ENCODE measurements at places on chromosomes 2 and 18. TPM values are rescaled to one million over a fixed set of nuclear protein-coding genes. Genes with fewer than 3 reads are reported as not detected.

Gene ALPI
- not detected for total RNA-seq

Gene BOLL
- total RNA-seq, result not detected

Gene REG1B
- total RNA-seq, result not detected

Gene MYO7B
- total RNA-seq, result not detected

Gene CHRNG
- total RNA-seq, result not detected

- no peaks in the 10 kb centered on the region for H3K27me3 ChIP-seq
- H3K36me3 ChIP-seq, result no peaks in the 10 kb centered on the region
- no peak overlapping the region for H3K4me3 ChIP-seq
- DNase-seq, result no peak
- no peaks in the 10 kb centered on the region for H3K4me1 ChIP-seq
These were observed 53.9 kb downstream of the SPATS2L start for GRCh38 chr2:200360364-200360763.

GRCh38 chr2:147463881-147464520, 380.8 kb upstream of the ACVR2A start:
- H3K27me3 ChIP-seq, result no peaks in the 10 kb centered on the region
- peaks cover 34% of the 10 kb centered on the region for H3K4me1 ChIP-seq
- no peaks in the 10 kb centered on the region for H3K36me3 ChIP-seq
- H3K27ac ChIP-seq, result no peak overlapping the region
- no peak overlapping the region for H3K4me3 ChIP-seq
- no peak for DNase-seq

DNA sequence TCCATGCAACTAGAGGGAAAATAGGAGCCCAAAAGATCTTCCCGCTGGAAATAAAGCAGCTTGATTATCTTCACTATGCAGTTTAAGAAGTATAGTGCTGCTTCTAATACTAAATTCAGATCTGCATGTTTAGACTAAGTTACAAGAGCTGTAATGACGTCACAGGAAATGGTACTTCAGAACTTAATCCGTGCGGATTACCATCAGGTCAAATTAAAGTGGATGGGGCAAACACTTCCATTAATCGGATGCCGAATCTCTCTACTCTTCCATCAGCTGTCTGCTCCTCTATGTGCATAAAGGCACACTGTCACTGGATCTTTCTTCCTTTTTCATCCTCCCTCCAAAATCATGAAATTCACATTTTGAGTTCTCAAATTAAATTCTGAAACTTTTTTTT, 52.6 kb downstream of the TRAPPC12 start:
- H3K27ac ChIP-seq, result no peak overlapping the region
- H3K27me3 ChIP-seq, result no peaks in the 10 kb centered on the region
- peaks cover 7% of the 10 kb centered on the region for H3K4me1 ChIP-seq
- no peak overlapping the region for H3K4me3 ChIP-seq
- no peaks in the 10 kb centered on the region for H3K36me3 ChIP-seq
- DNase-seq, result peak; percentile 83

GRCh38 chr2:217387776-217388387, 528.0 kb upstream of the TNP1 start:
- no peak overlapping the region for H3K27ac ChIP-seq
- no peaks in the 10 kb centered on the region for H3K36me3 ChIP-seq
- no peaks in the 10 kb centered on the region for H3K4me1 ChIP-seq
- H3K27me3 ChIP-seq, result no peaks in the 10 kb centered on the region

GRCh38 chr18:57586251-57587049, at the start of gene FECH:
FECH (minus strand) TSS chr18:57586702; CDS start chr18:57586620, 82 bp downstream.
- peak; percentile 62 for DNase-seq
- H3K27me3 ChIP-seq, result no peaks in the 10 kb centered on the region
- H3K4me1 ChIP-seq, result peaks cover 14% of the 10 kb centered on the region

DNA sequence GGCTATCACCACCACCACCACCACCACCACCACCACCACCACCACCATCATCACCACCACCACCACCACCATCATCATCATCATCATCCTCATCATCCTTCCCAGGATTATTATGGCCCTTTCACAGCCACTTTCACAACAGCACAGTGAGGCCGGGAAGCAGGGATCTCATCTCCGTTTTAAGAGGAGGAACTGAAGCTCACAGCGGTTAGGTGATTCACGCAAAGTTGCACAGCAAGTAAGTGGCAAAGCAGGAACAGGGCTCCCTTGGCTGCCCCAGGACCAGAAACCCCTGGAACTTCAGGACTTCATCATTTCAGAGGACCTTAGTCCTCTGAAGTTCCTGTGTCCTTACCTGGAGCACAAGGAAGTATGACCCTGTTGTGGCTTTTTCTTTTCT, 26.8 kb downstream of the MRPL35 start:
- H3K27me3 ChIP-seq, result no peaks in the 10 kb centered on the region
- H3K27ac ChIP-seq, result no peak overlapping the region
- no peak overlapping the region for H3K4me3 ChIP-seq
- peaks cover 12% of the 10 kb centered on the region for H3K4me1 ChIP-seq

DNA sequence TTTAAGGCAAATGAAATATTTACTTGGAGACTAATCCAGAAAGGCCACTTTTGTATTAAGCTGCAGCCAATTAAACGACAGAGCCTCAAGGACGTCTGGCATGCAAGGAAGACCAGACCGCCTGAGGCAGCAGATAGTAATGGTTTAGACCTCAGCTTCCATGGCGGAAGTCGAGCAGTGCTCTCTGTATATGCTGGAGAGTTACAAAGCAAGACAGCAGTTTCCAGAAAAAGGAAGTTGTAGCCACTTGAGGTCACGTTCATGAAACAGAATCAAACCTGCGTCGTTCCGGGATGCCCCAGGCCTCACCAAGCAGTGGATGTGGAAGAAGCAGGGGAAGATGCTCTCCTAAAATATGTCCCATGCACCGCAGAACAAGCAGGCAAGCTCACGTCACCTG, 142.0 kb downstream of the PTGR3 start:
- no peak overlapping the region for H3K27ac ChIP-seq
- H3K27me3 ChIP-seq, result no peaks in the 10 kb centered on the region
- no peaks in the 10 kb centered on the region for H3K36me3 ChIP-seq
- H3K4me3 ChIP-seq, result no peak overlapping the region
- no peak for DNase-seq
- peaks cover 15% of the 10 kb centered on the region for H3K4me1 ChIP-seq

DNA sequence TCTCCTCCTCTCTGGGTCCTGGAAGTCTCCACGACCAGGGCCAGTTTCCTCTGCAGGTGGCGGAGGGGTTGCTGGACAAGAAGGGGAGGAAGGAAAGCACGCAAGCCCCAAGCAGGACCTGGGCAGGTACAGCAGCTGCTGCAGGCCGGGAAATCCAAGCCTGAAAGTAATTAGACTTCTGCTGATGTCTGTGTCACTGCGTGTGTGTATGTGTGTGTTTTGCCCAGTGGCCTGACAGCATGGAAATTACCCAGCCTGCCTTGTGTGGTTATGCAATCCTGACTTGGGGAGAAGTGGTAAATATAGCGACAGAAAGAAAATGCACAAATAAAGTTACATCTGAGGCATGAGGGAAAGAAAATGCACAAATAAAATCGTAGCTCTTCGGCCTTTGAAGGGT, 121.8 kb upstream of the ZBTB14 start:
- H3K36me3 ChIP-seq, result no peaks in the 10 kb centered on the region
- peaks cover 67% of the 10 kb centered on the region for H3K27me3 ChIP-seq
- no peak overlapping the region for H3K27ac ChIP-seq
- no peak overlapping the region for H3K4me3 ChIP-seq
- H3K4me1 ChIP-seq, result no peaks in the 10 kb centered on the region
- peak; percentile 3 for DNase-seq

GRCh38 chr2:44997963-44998362, 11.3 kb downstream of the SIX2 start:
- no peak overlapping the region for H3K4me3 ChIP-seq
- DNase-seq, result no peak
- no peaks in the 10 kb centered on the region for H3K4me1 ChIP-seq
- H3K27me3 ChIP-seq, result peaks cover 47% of the 10 kb centered on the region
- no peaks in the 10 kb centered on the region for H3K36me3 ChIP-seq

GRCh38 chr2:66431846-66432587, 2.9 kb upstream of the MEIS1 start:
- H3K4me3 ChIP-seq, result peak overlapping the region; percentile 59
- H3K27me3 ChIP-seq, result no peaks in the 10 kb centered on the region
- no peaks in the 10 kb centered on the region for H3K36me3 ChIP-seq
- H3K27ac ChIP-seq, result peak overlapping the region; percentile 75
- DNase-seq, result peak; percentile 55

DNA sequence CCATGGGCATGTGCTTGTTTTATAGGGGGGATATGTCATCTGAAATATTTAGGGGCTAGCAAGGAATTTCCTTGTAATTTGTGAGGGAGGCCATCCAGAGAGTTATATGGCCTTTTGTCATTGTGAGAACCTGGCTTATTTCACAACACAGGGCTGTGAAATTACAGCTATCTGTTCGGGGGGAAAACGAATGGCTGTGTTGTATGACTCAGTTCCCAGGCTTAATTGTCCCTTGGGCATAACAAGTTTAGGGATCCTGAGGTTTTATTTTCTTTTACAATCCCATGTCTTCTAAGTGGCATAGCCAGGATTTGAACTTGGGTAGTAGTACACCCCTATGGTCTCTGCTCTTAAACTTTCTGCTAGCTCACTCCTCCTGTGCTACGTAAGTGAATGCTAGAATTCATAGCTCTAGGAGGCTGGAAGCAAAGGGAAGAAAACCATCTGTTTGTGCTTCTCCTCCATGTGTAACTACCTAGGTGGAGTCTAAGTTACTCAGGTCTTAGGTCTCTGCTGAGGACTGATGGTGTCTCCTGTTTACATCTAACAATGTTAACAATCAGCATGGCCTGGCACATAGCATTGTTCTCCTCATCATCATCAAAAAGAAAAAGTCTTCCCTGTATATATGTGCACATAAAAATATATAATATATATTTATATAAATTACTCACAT, 53.8 kb downstream of the SKA1 start:
- H3K27me3 ChIP-seq, result no peaks in the 10 kb centered on the region
- no peaks in the 10 kb centered on the region for H3K36me3 ChIP-seq
- no peak for DNase-seq
- no peaks in the 10 kb centered on the region for H3K4me1 ChIP-seq

DNA sequence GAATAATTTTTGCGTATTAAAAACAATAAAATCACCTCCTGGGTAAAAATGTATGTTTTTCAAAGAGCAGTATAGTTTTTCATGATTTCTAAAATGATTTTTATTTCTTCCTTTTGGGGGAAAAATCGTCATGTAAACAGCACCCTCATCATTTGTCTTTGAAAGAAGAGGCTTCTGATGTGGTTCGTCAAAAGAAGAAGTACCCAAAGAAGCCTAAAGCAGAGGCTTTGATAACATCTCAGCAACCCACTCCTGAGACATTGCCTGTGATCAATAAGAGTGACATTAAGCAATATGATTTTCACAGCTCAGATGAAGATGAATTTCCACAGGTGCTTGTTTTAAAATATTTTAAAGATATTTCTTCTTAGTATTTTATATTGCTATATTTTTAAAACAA, 110.2 kb upstream of the KIF5C start:
- H3K36me3 ChIP-seq, result peaks cover 6% of the 10 kb centered on the region
- no peak overlapping the region for H3K27ac ChIP-seq
- no peaks in the 10 kb centered on the region for H3K27me3 ChIP-seq
- H3K4me1 ChIP-seq, result no peaks in the 10 kb centered on the region
- no peak overlapping the region for H3K4me3 ChIP-seq
- no peak for DNase-seq

DNA sequence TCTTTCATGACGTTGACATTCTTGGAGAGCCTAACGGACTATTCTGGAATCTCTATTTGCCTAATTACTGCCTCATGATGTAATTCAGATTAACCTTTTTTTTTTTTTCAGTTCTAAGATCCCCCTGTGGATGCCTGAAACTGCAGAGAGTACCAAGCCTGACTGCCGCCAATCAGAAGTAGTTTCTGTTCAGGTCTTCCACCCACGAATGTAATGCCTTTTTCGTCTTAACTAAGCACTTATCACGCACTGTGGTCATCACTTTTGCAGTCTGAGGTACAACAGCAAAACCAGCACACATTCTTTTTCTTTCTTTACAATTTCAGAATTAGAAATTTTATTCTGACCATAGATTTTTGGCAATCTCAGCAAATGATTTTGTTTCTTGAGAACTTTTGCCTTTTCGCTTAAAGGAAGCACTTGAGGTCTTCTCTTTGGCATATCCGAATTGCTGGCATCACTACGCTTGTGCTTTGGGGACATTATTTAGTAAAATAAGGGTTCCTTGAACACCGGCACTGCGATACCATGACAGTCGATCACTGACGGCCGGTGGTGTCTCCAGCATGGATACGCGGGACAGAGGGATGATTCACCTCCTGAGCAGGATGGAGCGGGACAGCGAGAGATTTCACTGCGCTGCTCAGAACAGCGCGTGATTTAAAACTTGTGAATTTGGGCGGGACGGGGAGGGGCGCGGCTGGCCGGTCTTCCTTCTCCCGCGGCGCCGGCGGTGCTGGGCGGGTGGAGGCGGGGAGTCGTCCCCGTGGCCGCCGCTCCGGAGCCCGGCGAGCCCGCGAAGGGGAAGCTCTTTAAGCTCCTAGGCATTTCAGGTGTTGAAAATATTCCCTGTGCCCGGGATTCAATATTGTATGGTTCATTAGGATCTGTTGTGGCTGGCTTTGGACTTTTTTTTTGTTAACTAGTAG, 32.0 kb upstream of the GPR55 start:
- H3K27me3 ChIP-seq, result peaks cover 21% of the 10 kb centered on the region
- peak overlapping the region; percentile 43 for H3K4me3 ChIP-seq
- H3K27ac ChIP-seq, result no peak overlapping the region
- H3K36me3 ChIP-seq, result no peaks in the 10 kb centered on the region
- DNase-seq, result peak; percentile 65

GRCh38 chr2:65634304-65634703, 201.9 kb upstream of the SPRED2 start:
- no peak for DNase-seq
- no peak overlapping the region for H3K4me3 ChIP-seq
- H3K36me3 ChIP-seq, result no peaks in the 10 kb centered on the region
- peaks cover 37% of the 10 kb centered on the region for H3K4me1 ChIP-seq

GRCh38 chr2:182920631-182921056, 54.2 kb upstream of the FRZB start:
- H3K4me1 ChIP-seq, result peaks cover 57% of the 10 kb centered on the region
- no peak overlapping the region for H3K4me3 ChIP-seq
- no peaks in the 10 kb centered on the region for H3K27me3 ChIP-seq
- peaks cover 49% of the 10 kb centered on the region for H3K36me3 ChIP-seq
- no peak overlapping the region for H3K27ac ChIP-seq

DNA sequence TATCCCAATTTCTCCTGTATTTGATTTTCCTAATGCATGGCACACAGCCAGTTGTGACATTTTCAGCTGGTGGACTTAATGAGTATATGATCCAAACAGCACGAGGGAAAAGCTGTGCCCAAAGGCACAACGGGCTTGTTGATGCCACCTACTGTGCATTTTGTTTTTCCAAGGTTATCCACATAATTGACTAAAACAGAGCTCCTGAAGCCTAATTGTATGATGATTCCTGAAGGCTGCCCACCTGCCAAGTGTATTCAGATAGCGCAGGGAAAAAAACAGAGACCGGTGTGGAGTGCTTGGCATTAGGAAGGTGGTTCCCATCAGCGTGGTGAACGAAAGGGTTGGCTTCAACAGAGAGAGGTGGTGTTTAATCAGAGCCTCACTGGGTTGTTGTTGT, 14.9 kb downstream of the RBMS1 start:
- H3K4me3 ChIP-seq, result no peak overlapping the region
- no peaks in the 10 kb centered on the region for H3K36me3 ChIP-seq
- DNase-seq, result peak; percentile 20
- peaks cover 57% of the 10 kb centered on the region for H3K4me1 ChIP-seq
- no peaks in the 10 kb centered on the region for H3K27me3 ChIP-seq
- H3K27ac ChIP-seq, result no peak overlapping the region
